NCI-H1092 (cell line): ENCODE measurements at places on chromosomes 7 and 10.

DNA sequence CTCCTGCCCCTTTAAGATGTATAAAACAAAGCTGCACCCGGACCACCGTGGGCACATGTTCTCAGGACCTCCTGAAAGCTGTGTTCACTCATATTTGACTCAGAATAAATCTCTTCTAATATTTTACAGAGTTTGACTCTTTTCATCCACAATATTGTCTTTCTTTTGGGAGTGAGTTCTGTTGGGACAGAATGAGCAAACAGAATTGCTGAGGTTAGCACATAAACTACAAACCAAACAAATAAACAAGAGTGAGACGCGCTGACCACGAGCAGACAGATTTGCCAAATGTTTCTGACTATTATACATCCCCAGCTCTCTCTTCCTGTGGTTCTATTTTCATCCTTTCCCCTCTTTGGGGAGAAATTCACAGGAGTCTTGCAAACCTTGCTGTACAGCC, 526.7 kb downstream of the CALN1 start:
- DNase-seq: no peak

GRCh38 chr10:128053356-128053755, 72.9 kb downstream of the MKI67 start:
- DNase-seq: no peak

DNA sequence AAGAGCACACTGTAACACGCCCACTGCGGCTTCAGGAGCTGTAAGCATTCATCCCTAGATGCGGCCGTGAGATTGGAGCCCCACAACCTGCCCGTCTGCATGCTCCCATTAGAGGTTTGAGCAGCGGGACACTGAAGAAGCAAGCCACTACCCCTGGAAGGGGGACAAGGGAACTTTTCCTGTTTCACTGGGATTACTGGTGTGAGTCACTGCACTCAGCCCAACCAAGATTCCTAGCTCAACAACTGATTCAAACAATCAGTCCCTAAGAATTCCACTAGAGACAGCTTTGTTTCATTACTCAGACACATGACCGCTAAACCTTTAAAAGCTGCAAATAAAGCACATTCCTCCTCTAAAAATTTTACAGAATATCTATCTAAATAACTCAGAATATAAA, 69.8 kb downstream of the ORC5 start:
- DNase-seq: no peak

GRCh38 chr10:112986544-112987190, 36.6 kb downstream of the TCF7L2 start:
- DNase-seq: no peak

GRCh38 chr10:121994429-121994941, 5.5 kb downstream of the TACC2 start:
- DNase-seq: no peak

GRCh38 chr10:11830836-11831519, 7.8 kb downstream of the PROSER2 start:
- DNase-seq: no peak

DNA sequence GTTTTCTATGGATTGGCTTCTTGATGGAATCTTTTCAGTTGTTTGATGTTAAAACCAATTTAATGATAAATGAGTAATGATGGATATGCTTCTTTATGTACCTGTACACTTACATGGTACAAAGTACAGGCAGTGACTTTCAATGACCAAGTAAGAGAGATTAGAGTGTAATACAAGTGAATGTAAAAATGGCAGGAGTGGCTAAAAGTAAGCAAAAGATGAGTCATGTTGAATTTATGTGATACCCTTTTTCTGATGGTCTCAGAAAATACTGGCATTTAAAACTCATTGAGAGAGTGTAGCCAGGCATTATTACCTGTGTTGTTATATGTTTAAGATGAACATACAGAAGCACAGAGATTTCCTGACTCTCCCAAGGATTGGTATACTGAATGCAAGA, 97.1 kb downstream of the GPR85 start:
- DNase-seq: no peak

GRCh38 chr10:88095778-88096431, 232.5 kb downstream of the PTEN start:
- DNase-seq: no peak

DNA sequence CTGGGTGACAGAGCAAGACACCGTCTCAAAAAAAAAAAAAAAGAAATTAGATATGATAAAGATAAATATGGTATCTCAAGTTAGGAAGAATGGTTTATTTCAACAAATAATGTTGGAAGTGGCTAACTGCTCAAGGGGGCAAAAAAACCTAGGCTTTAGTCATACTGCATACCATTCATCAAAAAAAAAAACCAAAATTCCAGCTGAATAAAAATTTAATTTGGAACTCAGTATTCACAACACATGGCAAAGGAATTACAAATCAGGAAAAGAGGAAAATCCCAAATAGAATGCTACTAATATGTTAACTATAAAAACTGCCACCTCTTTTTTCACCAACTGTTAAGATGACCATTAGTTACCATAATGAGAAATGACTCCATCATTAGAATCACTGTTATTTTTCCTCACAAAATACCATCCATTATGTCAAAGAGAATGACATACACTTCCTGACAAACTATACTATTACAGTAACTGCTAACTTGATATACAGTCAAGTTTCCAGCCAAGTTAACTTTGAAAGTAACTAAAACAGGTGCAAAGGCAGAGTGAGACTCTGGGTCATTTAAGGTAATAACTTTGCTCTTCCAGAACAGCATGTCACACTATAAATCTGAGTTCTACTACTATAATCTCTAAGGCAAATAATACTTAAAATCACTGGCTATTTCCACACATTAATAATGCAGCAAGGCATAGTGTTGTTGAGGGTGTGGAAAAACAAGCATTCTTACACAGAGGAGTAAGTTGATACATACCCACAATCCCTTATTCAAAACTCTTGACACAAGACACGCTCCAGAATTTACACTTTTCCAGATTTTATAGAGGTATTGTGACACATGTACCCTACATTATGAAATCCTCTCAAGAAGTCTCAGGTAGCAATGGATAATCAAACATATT, 10.2 kb downstream of the KBTBD2 start:
- DNase-seq: no peak

DNA sequence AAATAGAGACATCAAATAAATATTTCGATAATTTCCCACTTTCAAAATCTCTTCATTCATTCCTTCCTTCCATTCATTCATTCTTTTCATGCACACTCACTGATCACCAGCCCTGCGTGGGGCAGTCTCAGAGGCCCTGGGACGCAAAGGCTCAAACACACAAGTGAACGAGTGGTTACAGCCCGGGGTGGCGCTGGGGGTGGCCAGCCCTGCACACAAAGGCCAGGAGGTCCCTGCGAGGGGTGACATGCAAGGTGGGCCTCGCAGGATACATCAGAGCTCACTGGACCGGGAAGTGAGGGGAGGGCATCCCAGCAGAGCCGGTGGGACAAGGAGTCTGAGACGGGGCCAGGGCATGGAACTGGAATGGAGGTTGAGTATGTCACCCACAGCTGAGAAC, 29.9 kb upstream of the TTYH3 start:
- DNase-seq: no peak

- DNase-seq: peak; percentile 22
These were observed 105.2 kb upstream of the PPIF start for GRCh38 chr10:79241990-79242619.

GRCh38 chr10:99431190-99431760, 851 bp upstream of the GOT1 start:
- DNase-seq: no peak

- no peak for DNase-seq
These were observed 41.9 kb downstream of the AUTS2 start for GRCh38 chr7:69640216-69640615.

DNA sequence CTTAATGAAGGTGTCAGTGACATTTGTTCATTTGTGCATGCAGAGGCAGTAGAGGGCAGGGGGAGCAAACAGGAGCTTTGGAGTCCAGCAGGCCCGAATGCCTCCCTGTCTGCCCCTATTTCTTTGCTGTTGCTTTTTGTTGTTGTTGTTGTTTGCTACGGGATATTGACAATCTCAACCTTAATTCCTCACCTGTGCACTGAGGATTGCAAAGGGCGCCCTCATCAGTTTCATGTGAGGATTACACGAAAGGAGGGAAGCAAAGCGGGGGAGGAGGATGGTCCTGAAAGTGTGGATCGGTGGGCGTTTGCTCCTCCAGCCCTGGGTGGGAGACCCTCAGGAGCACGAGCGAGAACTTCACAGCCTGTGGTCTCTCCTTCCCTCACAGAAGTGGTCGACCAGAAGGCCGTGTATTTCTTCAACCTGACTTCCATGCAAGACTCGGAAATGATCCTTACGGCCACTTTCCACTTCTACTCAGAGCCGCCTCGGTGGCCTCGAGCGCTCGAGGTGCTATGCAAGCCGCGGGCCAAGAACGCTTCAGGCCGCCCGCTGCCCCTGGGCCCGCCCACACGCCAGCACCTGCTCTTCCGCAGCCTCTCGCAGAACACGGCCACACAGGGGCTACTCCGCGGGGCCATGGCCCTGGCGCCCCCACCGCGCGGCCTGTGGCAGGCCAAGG, 9.6 kb downstream of the GDF10 start:
- no peak for DNase-seq
